Endothelial cell (in vitro differentiated cells): ENCODE measurements at places on chromosomes 7 and 10. TPM values are rescaled to one million over a fixed set of nuclear protein-coding genes. Genes with fewer than 3 reads are reported as not detected.

Gene NME8
- not detected for total RNA-seq

Gene CPA2
- not detected for total RNA-seq

- no peak for DNase-seq
Observed at GRCh38 chr10:110083884-110084283, 76.1 kb downstream of the ADD3 start.

Gene IFIT1B
- not detected for total RNA-seq

Gene TMEM229A
- total RNA-seq: 0.26 TPM

Gene PRSS1
- 0.82 TPM for total RNA-seq

Gene PARD3
- total RNA-seq: 35.2 TPM

GRCh38 chr10:18504161-18504560 is 147.2 kb downstream of the NSUN6 start:
- DNase-seq: no peak

DNA sequence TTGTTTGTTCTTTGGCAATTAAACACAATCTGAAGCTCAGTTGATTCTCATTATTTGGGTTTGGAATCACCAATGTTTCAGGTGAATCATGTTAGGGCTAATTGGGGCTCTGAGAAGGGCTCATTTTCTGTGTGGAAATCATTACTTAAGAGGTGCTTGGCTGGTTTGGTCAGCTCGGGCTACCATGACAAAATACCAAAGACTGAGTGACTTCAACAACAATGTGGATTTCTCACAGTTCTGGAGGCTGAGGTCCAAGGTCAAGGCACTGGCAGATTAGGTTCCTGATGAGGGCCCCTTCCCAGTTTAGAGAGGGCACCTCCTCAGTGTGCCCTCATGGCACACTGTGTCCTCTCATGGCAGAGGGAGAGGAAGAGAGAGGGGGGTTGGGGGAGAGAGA is 121.3 kb downstream of the ZNF248 start:
- no peak for DNase-seq

DNA sequence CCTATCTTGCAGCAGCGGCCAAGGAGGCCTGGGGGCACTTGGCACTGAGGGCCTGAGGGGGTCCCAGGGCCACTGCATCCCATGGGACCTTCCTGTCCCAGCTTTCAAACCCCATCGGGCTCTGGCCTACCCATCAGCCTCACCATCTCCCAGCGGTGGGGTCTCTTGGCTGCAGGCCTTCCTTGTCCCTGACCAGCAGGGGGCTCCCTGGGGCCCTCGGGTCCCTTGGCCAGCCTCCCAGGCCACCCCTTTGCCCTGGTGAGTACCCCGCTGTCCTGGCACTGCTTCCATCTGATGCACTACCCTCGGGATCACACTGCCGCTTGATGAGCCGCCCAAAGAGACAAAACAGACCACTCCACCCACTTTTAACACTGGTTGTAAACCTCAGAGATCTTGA is 43.5 kb downstream of the YKT6 start:
- peak; percentile 69 for DNase-seq

Gene LDB3
- total RNA-seq: 0.36 TPM

Gene MUC12
- total RNA-seq: 1.3 TPM

Gene UCN3
- total RNA-seq: not detected

- no peak for DNase-seq
Observed at GRCh38 chr10:110409926-110410325, 87.8 kb upstream of the DUSP5 start.

- DNase-seq: peak; percentile 60
Observed at GRCh38 chr10:43197834-43198681, 59.8 kb downstream of the CSGALNACT2 start.

Gene SPDYE9
- 0.13 TPM for total RNA-seq

GRCh38 chr10:130480491-130480890 is 344.3 kb downstream of the GLRX3 start:
- no peak for DNase-seq

Gene FFAR4
- not detected for total RNA-seq
